ENCODE measurements at places on chromosomes 1 and 21. TPM values are rescaled to one million over a fixed set of nuclear protein-coding genes. Genes with fewer than 3 reads are reported as not detected.

Gene SGIP1
- total RNA-seq, result 7.0 TPM

Gene TAL1
- 1.9 TPM for total RNA-seq

Gene NAXE
- total RNA-seq, result 91.4 TPM

Gene ANKRD65
- total RNA-seq, result 1.8 TPM

Gene CNST
- total RNA-seq, result 10.9 TPM

Gene AIRE
- total RNA-seq, result 0.11 TPM

Gene OR10J1
- not detected for total RNA-seq

Gene RGS13
- 0.27 TPM for total RNA-seq

DNA sequence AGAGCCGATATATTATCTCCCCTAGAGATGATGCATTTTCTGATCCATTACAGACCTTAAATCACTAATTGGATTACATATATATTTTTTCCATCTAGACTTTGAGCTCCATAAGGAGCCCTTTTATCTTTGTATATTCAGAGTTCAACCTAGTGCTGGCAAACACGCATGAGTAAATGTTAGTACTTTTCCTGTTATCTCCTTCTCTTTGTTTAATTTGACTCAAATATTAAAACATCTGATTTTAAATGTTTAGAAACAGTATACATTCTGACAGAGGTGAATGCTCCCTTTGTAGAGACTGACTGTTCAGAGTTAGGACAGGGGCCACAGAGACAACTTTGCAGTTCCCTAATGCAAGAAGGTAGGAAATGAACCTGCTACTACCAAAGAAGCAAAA lies 37.1 kb downstream of the EIF2B3 start:
- no peak for DNase-seq

DNA sequence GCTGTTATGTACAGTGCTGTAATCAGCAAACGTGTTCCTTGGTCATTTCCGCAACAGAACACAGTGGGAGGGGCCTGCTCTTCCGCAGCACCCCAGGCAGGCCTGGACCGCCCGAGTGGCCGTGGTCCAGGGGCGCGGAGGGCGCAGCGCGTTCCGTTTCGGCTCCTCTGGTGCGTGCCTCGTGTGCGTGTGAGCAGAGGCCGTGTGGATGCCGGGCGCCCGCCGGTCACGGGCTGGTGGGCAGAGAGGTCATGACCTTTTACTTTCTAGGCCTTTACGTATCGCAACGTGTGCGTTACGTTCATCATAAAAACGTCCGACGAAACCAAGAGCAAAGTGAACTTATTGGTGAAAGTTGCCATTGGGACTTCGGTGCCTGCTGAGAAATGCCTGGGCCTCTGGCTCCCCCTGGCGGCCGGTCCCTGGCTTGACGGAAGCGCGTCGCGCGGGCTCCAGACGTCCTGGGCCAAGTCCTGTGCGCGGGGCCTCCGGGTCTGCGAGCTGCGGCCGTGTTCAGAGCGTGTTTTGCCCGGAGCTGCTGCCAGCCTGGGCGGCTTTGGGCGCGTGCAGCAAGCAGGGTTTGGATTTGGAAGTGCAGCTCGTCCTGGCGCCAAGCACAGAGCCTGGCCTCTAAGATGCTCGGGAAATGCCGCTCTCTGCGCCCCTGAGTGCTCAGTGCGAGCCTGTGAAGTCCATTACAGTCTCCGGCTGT lies 34.4 kb downstream of the COL18A1 start:
- peak; percentile 93 for DNase-seq

DNA sequence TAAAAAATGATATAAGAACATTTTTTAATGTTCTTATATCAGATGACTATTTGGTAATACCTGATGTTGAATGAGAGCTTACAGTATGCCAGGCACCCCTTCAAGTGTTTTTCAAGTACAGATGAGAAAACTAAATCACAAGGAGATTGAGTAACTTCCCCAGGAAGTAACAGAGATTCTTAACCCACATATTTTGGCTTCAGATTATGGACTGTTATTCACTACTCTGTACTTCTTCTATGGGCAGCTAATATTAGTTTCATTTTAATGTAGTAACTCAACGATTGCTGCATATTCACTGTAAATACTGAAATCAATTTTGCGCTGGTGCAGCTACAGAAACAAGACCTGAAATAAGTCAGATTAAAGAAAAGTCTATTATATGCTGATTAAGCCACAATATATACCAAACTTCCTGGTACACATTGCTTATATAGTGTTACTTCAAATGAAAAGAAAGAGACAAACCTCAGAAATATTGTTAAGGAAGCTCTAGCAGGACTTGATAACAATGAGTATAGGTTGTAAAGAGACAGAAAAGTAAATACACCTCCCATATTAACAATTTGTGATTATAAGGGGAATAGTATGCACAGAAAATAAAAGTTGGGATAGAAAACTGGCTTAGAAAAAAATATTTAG lies 19.7 kb downstream of the DPYD start:
- DNase-seq, result no peak

DNA sequence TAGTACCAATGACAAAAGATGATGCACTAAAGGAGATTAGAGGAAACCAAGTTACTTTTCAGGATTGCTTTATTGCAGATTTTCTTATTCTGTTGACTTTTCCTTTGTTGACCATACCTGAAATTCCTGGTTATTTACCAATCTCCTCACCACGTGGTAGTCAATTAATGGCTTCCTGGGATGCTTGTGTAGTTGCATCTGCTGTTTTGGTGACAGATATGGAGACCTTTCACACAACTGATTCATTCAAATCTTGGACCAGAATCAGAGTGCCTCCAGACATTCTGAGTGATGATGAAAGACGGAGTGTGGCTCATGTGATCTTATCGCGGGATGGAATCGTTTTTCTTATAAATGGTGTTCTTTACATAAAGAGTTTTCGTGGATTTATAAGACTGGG lies 91.3 kb downstream of the CATSPERE start:
- DNase-seq, result no peak

DNA sequence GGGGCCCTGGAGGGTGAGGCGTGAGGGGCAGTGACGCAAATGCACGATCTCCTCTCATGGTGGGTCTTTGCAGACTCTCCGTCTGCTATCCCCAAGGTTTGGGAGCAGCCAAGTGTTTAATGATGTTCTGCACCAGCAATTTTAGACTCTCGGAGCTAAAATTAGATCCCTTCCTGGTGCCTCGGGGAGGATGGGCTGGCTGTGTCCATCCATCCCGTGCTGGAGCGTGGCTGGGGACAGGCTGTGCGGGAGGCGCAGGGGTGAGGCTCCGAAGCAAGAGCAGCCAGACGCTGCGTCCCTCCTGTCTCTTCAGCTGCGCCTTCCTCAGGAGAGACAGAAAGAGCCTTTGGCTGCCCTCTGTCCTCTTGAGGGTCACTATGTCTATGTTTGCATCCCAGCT lies 387.6 kb downstream of the CAMTA1 start:
- DNase-seq, result no peak

DNA sequence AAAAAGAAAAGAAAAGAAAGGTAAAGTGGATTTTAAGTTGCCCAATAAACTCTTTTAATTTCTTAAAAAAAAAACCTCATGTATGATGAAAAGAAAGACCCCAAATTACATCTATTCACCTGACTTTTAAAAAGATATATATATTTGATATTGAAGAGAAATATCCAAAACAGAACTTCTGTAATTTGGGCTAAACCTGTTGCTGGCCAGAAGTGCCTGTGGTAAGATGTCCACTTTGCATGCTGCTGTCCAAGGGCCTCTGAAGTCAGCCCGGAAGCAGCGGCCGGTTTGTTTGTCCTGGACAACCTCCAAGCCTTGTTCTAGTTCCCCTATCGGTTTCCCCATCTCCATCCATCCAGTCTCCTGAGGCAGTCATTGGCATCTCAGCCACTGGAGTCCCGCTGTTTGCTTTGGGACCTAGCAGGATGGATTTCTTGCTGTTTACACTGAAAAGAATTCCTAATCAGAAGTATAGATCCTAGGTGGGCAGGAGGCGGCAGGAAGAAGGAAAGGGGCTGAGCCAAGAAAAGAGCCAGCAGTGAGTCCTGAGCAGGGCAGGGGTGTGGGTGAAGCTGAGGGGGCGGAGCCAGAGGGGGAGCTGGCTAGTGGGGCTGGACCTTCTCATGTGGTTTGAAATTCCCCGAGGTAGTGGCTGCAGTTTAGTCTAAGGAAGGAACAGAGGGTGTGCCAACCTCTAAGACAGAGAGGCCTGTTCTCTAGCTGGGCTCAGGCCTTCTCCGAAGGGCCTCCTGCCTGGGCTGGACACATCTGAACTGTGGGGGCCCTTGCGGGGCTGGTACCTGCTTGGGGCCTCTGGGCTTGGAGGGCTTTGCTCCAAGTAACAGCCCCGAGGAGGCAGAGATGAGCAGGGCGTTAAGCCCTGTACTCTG lies 3.3 kb downstream of the NCMAP start:
- peak; percentile 75 for DNase-seq

GRCh38 chr1:29361686-29362085 lies 125.4 kb downstream of the PTPRU start:
- no peak for DNase-seq

- no peak for DNase-seq
Observed at GRCh38 chr1:33392639-33393038, 38.3 kb downstream of the PHC2 start.

- no peak for DNase-seq
Observed at GRCh38 chr1:109114342-109114674, 393 bp downstream of the ELAPOR1 start.

- DNase-seq, result no peak
Observed at GRCh38 chr1:241443561-241443960, 76.0 kb downstream of the FH start.

GRCh38 chr1:28887419-28887834 lies 26.9 kb upstream of the EPB41 start:
- DNase-seq, result no peak

DNA sequence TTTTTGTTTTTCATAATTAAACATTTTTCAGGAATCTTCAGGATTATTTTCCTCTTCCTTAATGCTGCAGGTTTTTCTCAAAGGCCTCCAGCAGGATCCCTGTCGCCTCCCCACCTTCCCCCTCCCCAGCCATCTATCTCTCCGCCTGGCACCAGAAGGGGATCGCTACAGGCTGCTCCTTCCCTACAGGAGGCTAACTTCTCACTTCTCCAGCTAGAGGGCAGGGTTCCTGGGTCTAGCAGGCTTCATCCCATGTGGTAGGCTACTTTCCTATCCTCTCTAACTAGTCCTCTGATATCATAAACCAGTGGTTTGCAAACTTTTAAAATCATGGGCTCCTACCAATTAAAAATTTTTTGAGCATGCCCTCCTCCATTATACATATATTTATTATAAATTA lies 104.1 kb downstream of the KCNN3 start:
- DNase-seq, result no peak

GRCh38 chr21:15134701-15135470 lies 70.1 kb upstream of the NRIP1 start:
- DNase-seq, result no peak

- DNase-seq, result no peak
Observed at GRCh38 chr1:59543211-59543668, 246.3 kb downstream of the FGGY start.
